ENCODE measurements at places on chromosomes 11 and 22.

- DNase-seq = no peak
Observed at GRCh38 chr11:1531449-1532013, 40.5 kb downstream of the DUSP8 start.

- DNase-seq = no peak
Observed at GRCh38 chr22:48838376-48838775, 989.3 kb downstream of the BRD1 start.

- no peak for DNase-seq
Observed at GRCh38 chr22:35148866-35149548, 83.0 kb downstream of the ISX start.

GRCh38 chr11:120342678-120343077 is 6.5 kb downstream of the ARHGEF12 start:
- DNase-seq = no peak

Data from activated naive CD4-positive, alpha-beta T cell treated with anti-CD3 and anti-CD28 coated beads, Interleukin-2, amount 50 U/mL, for 72 hours (primary cell).